ENCODE measurements at places on chromosomes 2 and 18. TPM values are rescaled to one million over a fixed set of nuclear protein-coding genes. Genes with fewer than 3 reads are reported as not detected.

The KIF1A gene
- 0.97 TPM for polyA plus RNA-seq

The MYO3B gene
- not detected for polyA plus RNA-seq

The STARD7 gene
- polyA plus RNA-seq, result 58.3 TPM

The EHD3 gene
- polyA plus RNA-seq, result 10.2 TPM

The VRK2 gene
- polyA plus RNA-seq, result 15.7 TPM

The MFSD2B gene
- 0.01 TPM for polyA plus RNA-seq

The CNTNAP5 gene
- polyA plus RNA-seq, result not detected

The GPR39 gene
- polyA plus RNA-seq, result 0.11 TPM

- peak; percentile 82 for DNase-seq
Observed at GRCh38 chr2:25341753-25342371, at the start of gene DNMT3A. TSS of gene DNMT3A (minus strand) at chr2:25341925. CDS start at chr2:25313984, 27,941 bp downstream.

GRCh38 chr2:159976527-159977160 is 85.8 kb downstream of the PLA2R1 start:
- no peak for DNase-seq

DNA sequence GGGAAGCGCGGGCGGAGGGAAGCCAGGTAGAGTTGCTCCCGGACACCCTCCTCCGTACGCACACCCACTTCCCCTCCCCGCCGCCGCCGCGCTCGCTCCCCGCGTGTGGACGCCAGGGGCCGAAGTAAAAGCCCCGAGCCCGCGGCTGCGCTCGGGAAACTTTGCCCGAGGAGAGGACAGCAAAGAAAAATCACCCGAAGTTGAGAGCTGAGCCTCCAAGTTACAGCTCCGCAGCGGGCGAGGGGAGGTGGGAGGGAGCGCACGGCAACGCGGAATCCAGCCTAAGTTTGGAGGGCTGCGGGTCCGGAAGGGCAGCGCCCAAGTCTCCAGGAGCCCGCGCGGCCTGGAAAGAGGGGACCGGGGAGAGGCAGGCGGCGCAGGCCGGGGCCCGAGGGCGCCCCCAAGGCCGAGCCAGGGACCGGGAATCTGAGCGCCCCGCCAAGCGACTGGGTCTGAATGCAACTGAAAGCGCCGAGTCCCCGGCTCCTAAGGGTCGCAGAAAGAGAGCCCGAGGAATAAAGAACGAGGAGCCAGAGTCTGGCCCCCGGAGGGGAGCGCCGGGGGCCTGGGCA is 706 bp upstream of the BCL11A start:
- DNase-seq, result peak; percentile 79

DNA sequence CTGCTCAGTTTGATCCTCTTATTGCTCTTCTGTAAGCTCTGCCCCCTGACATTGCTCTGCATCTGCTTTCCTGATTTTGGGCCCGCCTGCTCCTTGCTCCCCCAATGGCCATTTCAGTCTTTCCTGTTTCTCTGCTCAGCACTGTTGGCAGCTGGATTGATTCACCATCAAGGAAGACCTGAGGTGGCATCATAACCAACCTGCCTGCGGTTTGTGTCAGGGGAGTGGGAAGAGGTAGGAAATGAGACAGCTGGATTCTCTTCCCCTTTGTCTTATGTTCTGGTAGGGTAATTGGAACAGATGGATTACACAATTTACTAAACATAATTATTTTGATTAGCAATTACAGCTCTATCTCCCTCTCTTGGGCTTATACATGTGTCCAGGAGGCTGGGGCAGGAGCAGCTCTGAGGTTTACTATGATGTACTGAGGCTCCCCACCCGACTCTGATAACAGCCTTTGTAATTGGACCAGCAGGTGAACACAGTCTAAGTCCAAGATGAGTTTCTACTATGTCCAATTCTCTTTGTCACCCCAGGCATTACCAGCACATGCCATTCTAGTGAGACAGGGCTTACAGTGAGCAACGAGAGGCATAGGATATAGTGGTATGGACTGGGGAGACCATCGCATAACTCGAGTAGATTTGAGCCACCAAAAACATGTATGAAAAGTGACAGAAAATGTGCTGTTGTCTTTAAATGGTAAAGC is 151.8 kb upstream of the MMADHC start:
- DNase-seq, result no peak

- no peak for DNase-seq
Observed at GRCh38 chr2:189466656-189467055, 25.4 kb downstream of the WDR75 start.

- no peak for DNase-seq
Observed at GRCh38 chr2:125658583-125658982, 997.4 kb upstream of the GYPC start.

DNA sequence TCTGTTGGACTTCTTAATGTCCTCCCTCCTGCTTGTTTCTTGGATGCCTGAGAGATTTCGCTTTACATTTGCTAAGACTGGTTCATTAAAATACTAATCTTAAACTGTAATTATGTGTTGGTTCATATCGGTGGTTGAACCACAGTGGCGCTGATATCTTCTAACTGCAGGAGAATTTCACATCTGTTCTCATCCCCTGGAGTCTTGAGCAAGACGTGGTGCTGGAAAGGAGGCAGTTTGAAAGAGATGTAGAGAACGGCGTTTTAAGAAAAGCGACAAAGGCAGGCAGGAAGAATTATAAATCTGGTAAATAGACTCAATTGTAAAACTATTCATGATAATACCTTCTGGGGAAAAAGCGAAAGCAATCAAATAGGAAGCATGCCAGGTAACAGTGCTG is 79.5 kb downstream of the NXPH2 start:
- no peak for DNase-seq

GRCh38 chr2:40543381-40543780 is 91.5 kb upstream of the SLC8A1 start:
- no peak for DNase-seq

GRCh38 chr2:95552911-95553310 is 38.9 kb upstream of the TRIM43 start:
- no peak for DNase-seq

- peak; percentile 50 for DNase-seq
Observed at GRCh38 chr2:235854276-235854675, 313.9 kb downstream of the GBX2 start.

GRCh38 chr2:68420254-68420910 is 46.7 kb downstream of the FBXO48 start:
- DNase-seq, result no peak

- no peak for DNase-seq
Observed at GRCh38 chr2:108907822-108908712, 81.0 kb downstream of the EDAR start.

DNA sequence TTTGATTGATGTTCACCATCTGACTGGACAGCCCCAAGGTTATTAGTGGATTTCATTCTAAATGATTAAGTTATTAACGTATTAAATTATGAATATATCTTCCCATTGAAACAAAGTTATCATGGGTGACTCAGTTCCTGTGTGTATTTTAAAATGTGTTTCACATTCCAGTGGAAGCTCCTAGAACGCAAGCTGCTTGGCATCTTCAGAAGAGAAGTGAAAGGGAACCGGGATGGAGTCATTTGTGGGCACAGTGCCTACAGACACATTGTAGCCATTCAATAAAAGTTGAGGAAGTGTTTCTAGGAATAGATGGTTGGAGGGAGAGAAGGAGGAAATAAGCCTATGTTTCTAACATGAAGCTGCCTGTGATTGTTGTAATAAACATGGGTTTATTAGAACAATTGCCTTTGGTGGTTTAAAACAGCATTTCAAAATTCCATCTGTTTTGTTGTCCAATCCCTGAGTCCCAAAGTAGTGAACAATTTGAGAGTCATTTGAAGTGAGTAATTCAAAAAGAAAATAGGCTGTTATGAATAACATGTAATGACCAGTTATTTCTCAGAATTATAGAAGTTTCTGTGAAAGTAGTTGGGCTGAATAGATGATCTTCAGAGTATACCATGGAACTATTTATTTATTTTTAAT is 143.5 kb downstream of the PKP4 start:
- DNase-seq, result peak; percentile 62

GRCh38 chr2:182542501-182543258 is 115.8 kb upstream of the PDE1A start:
- DNase-seq, result no peak

DNA sequence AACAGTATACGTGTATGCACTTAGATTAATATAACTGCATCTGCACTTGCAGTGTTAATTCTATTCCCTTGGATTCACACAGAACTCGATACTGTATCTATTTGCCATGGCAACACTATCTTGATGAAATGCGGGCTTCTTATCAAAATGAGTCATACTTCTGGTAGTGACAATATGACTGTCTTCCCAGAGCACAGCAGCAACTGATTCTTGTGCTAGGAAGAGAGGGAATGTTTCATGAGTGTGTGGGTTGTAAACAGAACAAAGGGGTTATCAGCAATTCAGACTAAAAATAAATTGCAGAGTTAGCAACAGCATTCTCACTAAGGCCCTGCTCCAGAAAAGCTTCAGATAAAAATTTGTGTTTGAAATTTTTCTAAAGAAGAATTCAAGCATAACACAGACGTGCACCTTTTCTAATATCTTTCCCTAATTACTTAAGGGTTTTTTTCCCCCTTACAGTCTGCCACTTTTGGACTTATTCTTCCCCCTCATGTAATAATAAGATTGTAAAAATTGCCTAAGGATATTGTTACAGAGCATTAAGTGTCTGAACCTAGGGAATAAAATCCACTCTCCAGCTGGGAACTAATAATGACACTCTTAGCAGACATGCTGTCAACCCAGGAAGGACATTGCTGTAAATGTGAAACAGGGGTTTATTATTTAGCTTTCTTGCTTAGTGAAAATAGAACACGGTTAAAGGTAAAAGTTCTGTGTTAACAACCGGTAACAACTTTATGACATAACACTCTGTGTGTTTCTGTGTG is 99.9 kb upstream of the SLC38A11 start:
- no peak for DNase-seq

GRCh38 chr2:55776479-55776878 is 82.8 kb upstream of the PNPT1 start:
- no peak for DNase-seq

DNA sequence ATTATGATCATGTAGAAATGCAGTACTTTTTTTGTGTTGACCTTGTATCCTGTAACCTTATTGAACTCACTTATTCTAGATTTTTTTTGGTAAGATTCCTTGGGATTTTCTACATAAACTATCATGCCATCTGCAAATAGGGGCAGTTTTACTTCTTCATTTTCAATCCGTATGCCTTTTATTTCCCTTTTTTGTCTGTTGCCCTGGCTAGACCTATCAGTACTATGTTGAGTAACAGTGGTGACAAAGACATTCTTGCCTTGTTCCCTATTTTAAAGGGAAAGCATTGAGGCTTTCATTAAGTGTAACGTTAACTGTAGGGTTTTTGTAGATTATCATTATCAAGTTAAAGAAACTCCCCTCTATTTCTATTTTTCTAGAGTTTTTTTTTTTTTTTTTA is 92.3 kb downstream of the LYPD1 start:
- DNase-seq, result no peak

DNA sequence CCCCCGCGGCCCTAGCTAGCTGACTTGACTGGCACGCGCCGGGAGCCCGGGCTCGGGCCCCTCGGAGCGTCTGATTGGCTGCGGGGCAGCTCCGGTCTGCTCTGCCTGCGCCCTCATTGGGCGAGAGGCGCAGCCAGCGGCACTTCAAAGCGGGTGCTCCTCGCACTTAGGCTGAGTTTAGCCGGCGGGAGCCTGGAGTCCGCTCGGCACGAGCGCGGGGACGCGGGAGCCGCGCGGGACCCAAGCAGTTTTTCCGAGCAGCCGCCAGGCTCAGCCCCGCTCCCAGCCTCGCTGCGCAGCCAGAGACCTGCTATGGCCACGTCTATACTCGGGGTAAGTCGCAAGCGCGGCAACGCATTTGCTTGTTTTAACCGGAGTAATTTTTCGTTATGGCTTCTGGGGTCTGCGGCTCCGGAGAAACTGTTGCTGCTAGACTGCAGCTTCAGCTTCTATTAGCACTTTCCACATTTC is at the start of gene SP9:
TSS of gene SP9 (plus strand) at position 174 of the 471 bp plus-strand sequence. CDS start at position 313, 139 bp downstream.
- DNase-seq, result no peak

All from heart left ventricle (tissue), 16 donors.